ENCODE measurements at places on chromosomes 16 and 17.
A peak's percentile ranks its signal among the peaks of the same experiment; 100 is the strongest.

DNA sequence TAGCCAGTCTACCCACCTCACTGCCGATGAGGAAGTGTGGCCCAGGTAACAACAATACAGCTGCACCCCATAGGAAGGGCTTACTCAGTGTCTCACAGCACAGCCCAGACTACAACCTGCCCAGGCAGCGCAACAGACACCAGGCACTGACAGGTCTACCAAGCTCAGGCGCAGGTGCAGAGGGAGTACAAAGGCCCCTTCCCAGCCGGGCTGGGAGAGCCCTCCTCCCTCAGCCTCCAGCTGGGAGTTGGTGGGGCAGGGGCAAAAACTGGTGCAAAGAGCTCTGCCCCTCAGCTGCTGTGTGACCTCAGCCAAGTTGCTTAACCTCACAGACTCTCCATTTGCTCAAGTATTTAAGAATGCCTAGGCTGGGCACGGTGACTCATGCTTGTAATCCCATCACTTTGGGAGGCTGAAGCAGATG is 112.6 kb upstream of the LHX1 start:
- no peak for DNase-seq

- no peak for DNase-seq
Measured at GRCh38 chr17:8164815-8165131, 2.0 kb upstream of the VAMP2 start.

- DNase-seq: no peak
Measured at GRCh38 chr17:31758646-31759045, 100.4 kb downstream of the COPRS start.

DNA sequence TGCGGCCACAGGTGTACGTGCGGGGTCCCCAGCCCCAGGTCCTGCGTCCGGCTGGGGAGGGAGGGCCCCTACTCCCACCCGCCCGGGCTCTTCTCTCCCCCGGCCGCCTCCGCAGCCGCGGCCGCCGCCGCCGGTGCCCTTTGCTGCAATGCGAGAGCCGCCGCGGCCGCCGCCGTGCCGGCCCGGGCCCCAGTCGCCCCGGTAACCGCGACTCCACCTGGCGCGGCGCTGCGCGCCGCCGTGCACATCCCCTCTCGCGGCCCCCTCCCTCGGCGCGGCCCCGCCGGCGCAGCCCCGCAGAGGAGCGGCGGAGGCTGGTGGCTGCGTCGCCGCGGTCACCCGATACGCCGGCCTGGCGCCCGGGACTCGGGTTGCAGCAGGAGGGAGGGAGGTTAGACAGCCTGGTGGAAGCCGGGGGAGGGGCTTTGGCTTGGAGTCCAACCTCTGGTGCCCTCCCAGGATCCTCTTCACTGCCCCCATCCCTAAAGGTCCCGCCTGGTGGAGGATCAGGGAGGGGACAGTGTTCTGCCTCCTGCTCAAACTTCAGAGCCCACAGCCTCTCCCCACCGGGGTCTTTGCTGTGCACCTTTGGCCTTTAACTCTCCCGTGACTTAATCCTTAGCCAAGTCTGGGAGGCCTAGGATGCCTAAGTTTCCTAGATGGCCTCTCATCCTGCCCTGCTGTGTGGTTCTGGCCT is 32.9 kb downstream of the SRCIN1 start:
- DNase-seq: no peak

GRCh38 chr17:7852262-7852670 is 2.6 kb upstream of the TMEM88 start:
- DNase-seq: no peak

DNA sequence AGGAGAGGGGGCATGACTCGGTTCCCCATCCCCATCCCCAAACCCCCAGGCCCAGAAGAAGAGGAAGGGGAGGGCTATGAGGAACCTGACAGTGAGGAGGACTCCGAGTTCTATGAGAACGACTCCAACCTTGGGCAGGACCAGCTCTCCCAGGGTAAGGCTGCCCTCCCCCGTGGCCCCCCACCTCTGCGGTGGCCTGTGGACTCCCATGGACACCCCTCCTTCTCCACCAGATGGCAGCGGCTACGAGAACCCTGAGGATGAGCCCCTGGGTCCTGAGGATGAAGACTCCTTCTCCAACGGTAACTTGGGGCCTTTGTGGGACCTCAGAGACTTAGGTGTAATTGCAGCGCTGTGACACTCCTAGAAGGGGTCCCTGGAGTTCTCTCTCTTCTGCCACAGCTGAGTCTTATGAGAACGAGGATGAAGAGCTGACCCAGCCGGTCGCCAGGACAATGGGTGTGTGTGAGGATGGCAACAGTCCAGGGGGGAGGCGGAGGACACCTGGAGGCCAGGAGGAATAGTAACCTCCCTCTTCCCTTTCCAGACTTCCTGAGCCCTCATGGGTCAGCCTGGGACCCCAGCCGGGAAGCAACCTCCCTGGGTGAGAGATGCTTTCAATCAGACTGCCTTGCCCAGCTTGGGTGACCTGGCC is 5.6 kb downstream of the CD19 start:
- DNase-seq: no peak

DNA sequence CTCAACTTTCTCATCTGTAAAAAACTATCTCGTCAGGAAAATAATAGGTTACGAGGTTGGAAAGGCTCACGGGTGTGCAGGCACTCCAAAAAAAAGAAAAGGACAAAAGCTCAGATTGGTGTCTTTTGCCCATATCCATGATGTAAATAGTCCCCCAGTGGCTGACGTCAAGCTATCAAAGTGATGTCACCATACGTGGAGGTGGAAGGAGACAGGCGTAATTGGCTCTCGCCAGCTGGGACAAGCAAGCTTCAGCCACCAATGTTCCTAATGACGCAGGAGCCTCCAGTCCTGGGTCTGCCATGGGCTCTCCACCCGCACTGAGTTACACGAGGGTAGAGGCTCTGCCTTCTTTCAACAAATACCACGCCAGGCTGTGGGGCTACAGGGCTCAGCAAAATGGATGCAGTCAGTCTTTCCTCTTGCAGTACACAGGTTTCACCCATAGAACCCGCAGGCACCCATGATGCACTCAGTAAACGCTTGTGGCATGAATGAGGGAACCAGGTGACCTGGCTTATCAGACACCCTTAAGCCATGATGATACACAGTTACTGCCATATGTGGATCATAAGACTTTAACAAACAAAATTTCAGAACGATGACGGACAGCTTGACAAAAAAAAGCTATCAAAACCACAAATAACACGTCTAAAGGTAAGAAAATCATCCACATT is 50.5 kb downstream of the COTL1 start:
- no peak for DNase-seq

GRCh38 chr16:27389272-27389961 is 12.6 kb upstream of the IL21R start:
- peak; percentile 79 for DNase-seq

GRCh38 chr17:49567871-49568694 is 7.6 kb upstream of the NXPH3 start:
- DNase-seq: no peak

GRCh38 chr17:81720267-81721071 is 8.4 kb downstream of the SLC25A10 start:
- DNase-seq: no peak

DNA sequence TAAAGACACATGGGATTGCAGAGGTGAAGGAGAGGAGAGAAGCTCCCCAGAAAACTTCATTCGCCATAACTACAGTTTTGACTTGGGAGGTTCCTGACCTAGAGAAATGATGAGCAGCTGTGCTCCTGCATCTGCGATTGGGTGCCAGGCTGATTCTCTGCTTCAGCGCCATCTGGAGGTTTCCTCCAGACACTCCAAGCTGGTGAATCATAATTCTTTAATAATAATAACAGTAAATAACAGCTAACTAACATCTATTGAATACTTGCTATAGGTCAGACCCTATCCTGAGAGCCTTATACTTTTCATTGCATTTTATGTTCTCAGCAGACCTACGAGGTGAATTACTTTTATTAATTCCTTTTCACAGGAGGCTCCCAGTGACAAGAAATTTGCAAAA is 575.8 kb downstream of the TOX3 start:
- DNase-seq: no peak

DNA sequence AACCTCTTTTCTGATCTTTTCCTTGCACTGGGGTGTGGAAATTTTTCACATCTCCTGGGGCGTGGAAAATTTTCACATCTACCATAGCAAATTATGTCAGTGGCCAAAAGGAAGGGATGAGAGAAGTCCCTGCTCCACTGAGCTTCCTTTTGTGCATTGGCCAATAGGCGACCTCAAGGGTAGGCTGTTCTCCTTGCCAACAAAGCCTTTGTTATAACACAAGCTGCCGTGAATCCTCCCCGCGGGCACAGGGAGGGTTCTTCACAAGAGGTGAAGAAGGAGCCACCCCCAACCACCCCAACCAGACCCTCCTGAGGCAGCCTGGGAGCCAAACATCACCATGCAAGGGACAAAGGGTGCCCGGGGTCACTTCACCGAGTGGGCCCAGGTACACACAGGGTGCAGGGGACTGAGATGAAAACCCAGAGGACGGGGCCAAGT is 6.5 kb downstream of the SLC5A11 start:
- no peak for DNase-seq

GRCh38 chr17:19714542-19715411 is 1.6 kb downstream of the SLC47A2 start:
- no peak for DNase-seq

GRCh38 chr16:17230932-17231581 is 239.7 kb downstream of the XYLT1 start:
- DNase-seq: no peak

DNA sequence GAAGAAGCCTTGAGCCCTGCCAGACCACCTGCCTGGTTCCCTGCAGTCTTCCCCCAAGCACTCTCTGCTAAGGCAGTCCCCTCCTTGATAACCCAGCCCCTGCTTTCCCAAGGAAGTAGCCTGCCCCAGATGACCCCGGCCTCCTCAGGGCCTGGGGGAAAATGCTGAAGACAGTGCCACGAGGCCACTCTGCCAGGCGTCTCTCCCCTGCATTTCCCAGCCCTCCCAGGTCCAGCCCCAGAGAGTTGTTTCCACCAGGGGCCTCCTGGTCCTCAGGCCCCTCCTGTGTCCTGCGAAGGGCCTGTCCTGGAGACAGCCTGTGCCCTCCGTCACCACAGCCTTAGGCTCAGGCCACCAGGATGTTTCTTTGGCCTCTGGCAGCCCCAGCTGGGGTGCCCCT is 96.4 kb downstream of the CCDC182 start:
- no peak for DNase-seq

- no peak for DNase-seq
Measured at GRCh38 chr17:6530324-6530920, 25.9 kb downstream of the PITPNM3 start.

GRCh38 chr17:4852567-4853207 is 19.5 kb downstream of the MINK1 start:
- no peak for DNase-seq

- no peak for DNase-seq
Measured at GRCh38 chr16:21590796-21591195, 8.6 kb upstream of the METTL9 start.

- no peak for DNase-seq
Measured at GRCh38 chr17:2712300-2713043, 908 bp upstream of the CLUH start.

DNA sequence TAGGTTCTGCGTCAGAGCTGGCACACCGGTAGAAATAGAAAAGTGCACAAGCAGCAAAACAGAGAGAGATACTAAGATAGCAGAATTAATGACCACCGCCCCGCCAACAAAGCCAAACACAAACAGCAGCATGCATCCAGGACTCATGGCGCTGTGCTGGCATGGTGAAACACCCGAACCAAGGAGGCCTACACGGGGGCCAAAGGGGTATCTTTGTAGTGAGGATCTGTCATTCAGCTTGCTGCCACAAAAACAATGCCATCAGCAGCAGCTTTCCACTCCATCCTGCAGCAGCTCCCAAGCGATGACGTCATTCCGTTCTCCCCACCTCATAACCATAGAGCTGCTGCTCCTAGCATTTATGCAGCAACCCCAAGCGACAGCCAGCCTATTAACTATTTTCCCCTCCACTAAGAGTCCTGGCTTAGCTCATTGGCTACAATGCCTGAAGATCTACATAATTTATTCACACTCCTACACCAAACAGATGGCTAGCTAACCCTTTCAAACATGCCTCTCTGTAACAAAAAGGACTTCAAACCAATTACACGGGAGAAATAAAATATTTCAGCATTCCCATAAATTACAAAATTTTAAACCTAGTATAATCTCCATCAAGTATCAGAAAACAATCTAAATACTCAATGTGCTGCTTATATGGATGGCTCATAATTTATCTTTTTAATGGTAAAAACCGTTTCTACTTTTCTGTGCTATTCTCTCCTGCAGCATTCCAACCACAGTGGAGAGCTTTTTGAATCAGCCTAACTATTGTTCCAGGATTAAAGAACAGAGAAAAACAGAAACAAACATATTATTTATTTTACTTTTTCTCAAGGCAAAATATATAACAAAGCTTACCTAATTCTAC is 73.9 kb downstream of the SPAG9 start:
- no peak for DNase-seq

DNA sequence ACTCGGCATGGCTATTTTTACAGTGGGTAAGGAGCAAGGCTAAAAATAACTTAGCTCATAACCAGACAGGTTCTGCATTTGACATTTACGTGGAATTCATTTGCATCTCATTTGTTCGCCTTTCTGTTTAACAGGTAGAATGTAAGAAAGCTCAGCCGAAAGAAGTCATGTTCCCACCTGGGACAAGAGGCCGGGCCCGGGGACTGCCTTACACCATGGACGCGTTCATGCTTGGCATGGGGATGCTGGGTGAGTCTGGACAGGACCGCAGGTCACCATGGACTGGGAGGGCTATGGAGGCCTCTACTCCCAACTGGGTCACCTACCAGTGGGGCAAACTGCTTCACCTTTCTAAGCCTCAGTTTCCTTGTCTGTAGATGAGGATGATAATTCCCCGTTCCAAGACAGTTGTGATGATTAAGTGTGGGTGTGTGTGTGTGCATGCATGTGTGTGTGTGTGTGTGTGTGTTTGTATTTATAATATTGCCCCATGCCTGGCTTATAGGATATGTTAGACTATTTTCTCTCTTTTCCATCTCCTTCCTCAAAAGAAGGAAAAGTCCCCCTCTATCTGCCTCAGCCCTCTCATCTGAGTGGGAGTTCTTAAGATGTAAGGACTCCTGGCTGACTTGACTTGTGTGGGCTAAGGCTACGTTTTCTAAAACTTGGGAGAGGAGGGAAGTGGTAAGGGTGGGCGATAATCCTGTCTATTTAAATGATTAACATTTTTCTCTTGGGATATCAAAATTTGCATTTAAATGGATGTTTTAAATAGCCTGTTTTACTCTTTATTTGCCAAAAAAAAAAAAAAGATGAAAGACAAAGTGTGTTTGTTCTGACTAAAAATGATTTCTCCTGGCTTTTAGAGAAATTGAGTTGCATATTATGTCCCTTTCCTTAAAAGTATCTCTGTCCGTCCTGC is 129.0 kb downstream of the CCDC182 start:
- no peak for DNase-seq

GRCh38 chr16:81237282-81237681 is 1.2 kb upstream of the BCO1 start:
- DNase-seq: no peak

GRCh38 chr17:67107811-67108775 is 63.7 kb downstream of the CACNG1 start:
- DNase-seq: no peak

GRCh38 chr17:81471818-81472456 is 40.7 kb downstream of the ACTG1 start:
- DNase-seq: no peak

Measured in GM12864 (cell line).